ENCODE measurements at places on chromosomes 3 and 15.

GRCh38 chr3:154074966-154075365 lies 46.2 kb upstream of the ARHGEF26 start:
- DNase-seq = no peak

DNA sequence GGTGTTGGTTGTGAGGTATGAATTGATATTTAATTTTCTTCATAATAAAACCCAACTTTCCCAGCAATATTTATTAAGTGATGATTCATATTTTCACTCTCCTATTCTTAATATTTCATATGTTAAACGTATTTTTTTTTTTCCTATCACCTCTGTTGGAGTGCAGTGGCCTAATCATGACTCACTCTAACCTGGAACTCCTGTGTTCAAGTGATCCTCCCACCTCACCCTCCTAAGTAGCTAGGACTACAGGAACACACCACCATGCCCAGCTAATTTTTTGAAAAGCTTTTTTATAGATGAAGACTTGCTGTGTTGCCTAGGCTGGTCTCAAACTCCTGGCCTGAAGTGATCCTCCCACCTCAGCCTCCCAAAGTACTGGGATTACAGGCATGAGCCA lies 8.6 kb downstream of the PARP15 start:
- no peak for DNase-seq

GRCh38 chr3:119669906-119670570 lies 7.2 kb downstream of the COX17 start:
- DNase-seq = no peak

DNA sequence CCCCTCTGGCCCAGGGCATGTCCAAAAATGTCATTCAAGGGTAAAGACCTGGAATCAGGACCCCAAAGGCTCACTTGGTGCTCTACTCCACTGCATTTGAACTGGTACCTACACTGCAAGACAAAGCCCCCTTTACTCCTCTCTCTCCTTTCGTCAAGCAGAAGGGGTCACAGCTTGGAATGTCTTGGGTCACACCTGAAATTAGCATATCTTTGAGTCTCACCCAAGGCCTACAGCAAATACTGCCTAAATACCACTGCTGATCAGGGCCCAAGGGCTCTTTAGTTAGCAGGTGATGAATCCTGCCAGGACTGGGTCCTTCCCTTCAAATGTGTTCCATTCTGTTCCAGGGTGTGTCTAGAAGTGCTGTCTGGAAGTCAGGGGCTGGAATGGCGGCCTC lies 320.6 kb downstream of the SV2B start:
- no peak for DNase-seq

GRCh38 chr3:72331076-72331475 lies 517.2 kb downstream of the SHQ1 start:
- no peak for DNase-seq

DNA sequence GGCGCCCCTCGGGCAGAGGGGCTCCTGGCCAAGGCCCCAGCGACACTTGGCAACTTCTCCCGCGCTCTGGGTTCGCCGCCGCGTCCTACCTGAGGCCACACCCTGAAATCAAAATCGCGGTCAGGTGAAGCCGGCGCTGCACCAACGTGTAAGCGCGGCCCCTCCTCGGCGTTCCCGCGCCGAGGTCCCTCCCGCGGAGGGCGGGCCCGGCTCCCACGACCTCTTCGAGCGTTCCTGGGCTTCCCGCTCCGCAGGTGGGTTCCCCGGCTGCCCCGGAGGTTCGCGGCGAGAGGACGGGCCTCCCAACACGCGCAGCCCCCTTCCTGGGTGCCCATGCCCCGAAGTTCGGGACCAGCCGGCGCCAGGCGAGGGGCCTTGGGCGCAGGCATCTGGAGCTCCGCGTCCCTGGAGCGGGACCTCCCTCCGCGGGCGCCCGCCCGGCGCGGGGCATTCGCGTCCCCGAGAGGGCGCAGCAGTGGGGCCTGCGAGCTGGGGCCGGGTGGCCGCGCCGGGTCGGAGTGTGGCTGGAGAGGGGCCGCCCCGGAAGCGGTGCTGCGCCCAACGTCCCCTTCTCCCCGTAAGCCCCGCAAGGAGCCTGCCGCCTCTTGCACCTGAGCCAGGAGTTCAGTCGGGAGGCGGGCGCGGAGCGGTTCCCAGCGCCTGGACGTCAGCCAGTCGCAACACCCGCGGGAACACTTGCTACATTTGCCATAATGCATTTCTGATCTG lies 13.7 kb downstream of the PAK6 start:
- no peak for DNase-seq

GRCh38 chr3:55634345-55634744 lies 147.2 kb upstream of the WNT5A start:
- DNase-seq = no peak

DNA sequence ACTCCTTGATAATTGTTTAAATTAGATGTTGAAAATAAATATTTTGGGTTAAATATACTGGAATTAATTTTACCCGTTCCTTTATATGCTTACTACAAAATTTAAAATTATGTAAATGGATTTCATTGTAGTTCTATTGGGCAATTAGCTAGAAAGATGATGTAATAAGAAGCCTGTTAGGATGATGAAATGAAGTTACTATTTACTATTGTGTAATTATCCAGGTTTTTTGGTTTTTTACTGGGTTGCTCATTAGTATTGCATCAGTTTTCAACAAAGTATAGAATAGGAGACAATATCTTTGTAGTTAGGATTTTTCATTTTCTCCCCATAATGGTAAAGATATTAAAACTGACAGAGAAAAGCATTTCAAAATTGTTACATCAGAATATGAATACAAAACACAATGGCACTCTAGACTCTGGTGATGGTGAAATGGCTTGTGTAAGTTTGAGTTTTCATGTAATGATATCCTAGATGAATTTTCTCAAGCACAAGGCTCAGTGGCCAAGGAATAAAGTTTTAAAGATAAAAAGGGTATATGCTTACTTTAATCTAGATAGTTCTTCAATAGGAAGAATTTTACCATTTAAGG lies 222.0 kb downstream of the P3H2 start:
- DNase-seq = no peak

GRCh38 chr15:41286665-41287333 lies 45.6 kb downstream of the OIP5 start:
- DNase-seq = no peak

DNA sequence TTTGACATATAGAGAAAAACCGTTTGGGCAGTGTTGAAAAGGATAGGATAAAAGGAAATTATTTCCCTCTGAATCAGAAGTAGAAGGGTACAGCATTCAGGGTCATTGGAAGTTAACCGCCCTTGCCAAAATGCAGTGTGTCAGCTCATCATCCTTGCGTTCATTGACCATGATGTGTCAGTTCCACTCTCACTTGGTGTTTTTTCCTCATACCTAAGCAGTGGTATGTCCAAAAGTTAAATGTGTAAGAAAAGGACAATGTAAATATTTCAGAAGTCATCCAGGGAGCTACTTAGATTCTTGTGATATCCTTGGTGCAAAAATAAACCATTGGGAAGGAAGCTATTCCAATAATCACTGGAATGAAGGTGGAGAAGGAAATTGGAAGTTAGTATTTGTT lies 50.7 kb downstream of the MAP6D1 start:
- DNase-seq = no peak

DNA sequence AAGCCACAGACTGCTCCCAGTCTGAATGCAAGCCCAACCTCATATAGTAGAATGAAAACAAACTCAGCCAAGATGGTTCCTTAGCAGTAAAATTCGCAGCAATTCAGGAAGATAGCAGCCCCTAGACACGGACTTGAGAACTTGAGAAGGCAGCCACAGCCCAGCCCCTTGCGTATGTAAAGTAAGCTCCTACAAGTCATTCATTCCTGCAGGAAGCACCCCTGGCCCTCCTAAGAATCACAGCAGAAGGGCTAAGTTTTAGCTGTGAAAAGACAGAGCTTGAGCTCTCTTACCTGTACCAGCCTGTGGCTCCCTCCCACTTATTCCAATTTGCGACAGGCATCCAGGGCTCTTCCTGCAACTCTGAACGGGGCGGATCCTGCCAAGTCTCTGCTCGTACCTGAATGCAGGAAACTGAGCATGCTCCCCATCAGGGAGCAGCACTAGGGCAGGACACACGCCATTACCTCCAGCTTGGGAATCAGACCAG lies 136.4 kb downstream of the MAGI1 start:
- no peak for DNase-seq

DNA sequence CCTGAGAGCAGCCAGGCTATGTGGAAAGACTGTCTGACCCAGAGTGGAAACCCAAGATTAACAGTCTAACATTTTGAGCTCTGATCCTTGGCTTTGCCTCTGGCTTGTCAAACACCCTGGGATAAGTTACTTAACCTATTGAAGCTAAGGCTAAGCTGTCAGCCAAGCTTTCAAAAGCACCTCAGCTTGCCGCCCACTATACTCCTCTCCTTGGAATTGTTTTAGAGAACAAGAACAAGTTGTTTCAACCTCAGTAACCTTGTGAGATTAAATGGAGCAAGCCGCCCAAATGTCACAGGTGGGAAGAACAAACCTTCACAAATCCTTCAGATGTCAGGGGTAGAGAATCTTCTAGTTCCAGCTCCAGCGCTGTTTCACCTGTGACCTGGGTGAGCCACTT lies 235.1 kb downstream of the RYR3 start:
- no peak for DNase-seq

- no peak for DNase-seq
Measured at GRCh38 chr15:28914483-28915023, 28.8 kb downstream of the APBA2 start.

DNA sequence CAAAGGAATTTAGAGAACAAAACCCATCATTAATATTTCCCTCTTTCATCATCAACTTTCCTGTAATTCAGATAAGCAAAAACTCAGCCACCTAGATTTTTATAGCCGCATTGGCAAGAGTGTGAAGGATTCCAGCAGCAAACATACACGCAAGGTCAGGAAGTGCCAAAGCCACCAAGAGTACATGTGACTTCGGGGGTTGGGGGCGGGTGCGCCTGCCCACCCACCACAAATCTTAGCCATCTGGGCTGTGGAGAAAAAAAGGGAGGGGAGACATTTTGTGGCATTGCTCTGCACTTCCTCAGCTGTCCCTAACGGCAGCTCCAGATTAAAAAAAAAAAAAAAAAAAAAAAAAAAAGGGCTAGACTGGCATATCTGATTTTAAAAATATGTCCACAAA lies 148.4 kb downstream of the TNIK start:
- no peak for DNase-seq

- no peak for DNase-seq
Measured at GRCh38 chr3:188266562-188267274, 112.8 kb downstream of the LPP start.

DNA sequence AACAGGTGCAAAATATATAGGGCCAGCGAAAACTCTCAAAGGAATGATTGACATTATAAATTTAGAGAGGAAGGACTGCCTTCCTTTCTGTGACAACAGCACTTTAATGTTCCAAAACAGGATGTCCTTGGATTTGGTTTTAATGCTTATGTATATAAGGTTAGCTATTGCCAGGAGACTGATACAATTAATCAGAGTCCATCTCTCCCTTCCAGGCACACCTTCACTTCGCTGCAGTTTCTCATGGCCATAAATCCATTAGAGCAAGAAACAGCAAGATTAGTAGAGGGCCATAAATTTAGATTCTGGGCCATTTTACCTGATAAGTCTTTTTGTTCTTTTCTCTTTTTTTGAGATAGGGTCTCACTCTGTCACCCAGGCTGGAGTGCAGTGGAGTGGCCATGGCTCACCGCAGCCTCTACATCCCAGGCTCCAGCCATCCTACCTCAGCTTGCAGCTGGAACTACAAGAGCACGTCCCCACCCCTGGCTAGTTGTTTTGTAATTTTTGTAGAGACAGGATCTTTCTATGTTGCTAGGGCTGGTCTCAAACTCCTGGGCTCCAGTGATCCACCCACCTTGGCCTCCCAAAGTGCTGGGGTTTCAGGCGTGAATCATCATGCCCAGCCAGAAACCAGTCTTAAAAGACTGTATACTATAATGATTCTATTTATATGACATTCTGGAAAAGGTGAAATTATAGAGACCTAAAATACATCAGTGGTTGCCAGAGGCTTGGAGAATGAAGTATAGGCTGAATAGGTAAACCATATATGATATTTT lies 15.7 kb upstream of the TFRC start:
- DNase-seq = no peak

- no peak for DNase-seq
Measured at GRCh38 chr3:192918275-192918588, 576 bp upstream of the MB21D2 start.

- DNase-seq = no peak
Measured at GRCh38 chr3:13158871-13159270, 85.6 kb upstream of the IQSEC1 start.

DNA sequence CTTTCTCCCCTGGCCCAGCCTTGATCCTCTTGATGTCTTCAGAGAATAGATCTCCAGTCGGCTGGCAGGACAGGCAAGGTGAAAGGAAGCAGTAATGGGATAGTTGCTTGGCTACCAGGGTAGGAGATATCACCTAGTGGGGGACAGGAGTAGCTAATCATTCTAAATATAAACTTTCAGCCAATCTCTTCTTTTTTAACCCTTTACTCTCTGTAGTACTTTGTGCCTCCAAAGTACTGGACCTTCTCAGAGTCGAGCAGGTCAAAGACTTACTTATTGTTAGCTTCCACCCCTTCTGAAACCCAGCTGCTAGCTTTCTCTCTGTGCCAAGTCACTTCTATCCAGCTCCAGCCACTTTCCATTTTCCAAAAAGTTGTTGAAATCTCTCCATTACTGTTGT lies 43.4 kb upstream of the FILIP1L start:
- no peak for DNase-seq

GRCh38 chr3:78927759-78928158 lies 840.0 kb downstream of the ROBO1 start:
- no peak for DNase-seq

GRCh38 chr3:104738271-104738670 lies 628.4 kb upstream of the ALCAM start:
- no peak for DNase-seq

- DNase-seq = no peak
Measured at GRCh38 chr3:187848401-187848800, 103.1 kb upstream of the BCL6 start.

GRCh38 chr3:142057331-142057725 lies 92.0 kb downstream of the TFDP2 start:
- DNase-seq = no peak

- no peak for DNase-seq
Measured at GRCh38 chr3:100120012-100120411, 5.7 kb upstream of the FILIP1L start.

DNA sequence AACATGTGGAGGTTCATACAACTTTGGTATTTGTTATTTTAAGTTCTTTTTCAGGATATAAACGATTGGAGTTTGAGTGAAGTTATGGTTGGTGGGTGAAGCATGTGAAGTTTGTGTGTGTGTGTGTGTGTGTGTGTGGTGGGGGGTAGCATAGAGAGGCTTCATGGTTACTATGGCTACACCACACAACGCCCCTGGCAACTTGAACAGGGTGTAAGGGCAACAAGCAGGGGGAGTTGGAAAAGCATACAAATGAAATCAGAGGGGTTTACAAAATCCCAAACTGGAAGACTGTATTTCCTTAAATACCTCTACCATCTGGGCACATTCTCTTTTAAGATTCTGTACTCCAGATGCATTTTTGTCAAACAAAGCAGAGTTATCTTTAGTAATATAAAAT lies 207.5 kb downstream of the SV2B start:
- no peak for DNase-seq

Measured in cortex of kidney (tissue), 1 donor.